Lung (tissue), 17 donors: ENCODE measurements at places on chromosomes 11 and 22. TPM values are rescaled to one million over a fixed set of nuclear protein-coding genes. Genes with fewer than 3 reads are reported as not detected.

The TOB2 gene
- total RNA-seq = 46.7 TPM

The TMEM191C gene
- total RNA-seq = 4.7 TPM

The PARVB gene
- total RNA-seq = 50.1 TPM

The OR10V1 gene
- not detected for total RNA-seq

The CABP7 gene
- 0.06 TPM for total RNA-seq

The MTMR2 gene
- 33.6 TPM for total RNA-seq

The POTEH gene
- total RNA-seq = not detected

DNA sequence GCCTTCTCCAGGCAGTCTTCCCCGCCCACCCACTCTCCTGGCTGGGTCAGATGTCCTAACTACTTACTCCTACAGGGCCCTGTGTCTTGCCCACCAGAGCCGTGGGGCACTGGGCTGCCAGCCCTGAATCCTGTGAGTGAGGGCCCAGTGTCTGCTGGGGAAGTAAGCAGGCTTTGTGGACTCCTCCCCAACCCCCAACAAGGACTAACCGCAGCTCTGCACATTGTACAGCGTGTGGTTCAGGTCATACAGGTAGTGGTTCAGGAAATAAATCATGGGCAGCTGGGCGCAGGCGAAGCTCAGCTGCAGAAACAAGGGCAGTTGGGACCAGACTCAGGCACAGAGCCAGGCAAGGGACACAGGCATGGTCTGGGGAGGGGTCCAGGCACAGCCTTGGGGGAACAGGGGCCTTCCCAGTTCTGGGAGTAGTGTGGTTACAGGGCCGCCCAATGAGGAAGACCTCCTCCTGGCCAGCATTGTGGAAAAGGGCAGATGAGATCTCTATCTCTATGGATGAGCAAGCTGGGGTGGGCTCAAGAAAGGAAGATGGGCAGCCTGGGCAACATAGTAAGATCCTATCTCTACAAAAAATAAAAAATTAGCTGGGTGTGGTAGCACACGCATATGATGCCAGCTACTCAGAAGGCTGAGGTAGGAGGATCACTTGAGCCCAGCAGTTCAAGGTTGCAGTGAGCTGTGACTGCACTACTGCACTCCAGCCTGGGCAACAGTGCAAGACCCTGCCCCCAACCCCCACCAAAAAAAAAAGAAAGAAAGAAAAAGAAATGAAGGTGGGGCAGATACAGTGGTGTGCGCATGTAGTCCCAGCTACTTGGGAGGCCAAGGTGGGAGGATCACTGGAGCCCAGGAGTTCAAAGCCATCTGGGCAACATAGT lies 5.5 kb downstream of the UNC93B1 start:
- no peaks in the 10 kb centered on the region for H3K27me3 ChIP-seq
- DNase-seq = peak; percentile 3
- H3K36me3 ChIP-seq = peaks cover 7% of the 10 kb centered on the region
- peaks cover 9% of the 10 kb centered on the region for H3K4me1 ChIP-seq
- no peak overlapping the region for H3K4me3 ChIP-seq
- H3K27ac ChIP-seq = no peak overlapping the region

DNA sequence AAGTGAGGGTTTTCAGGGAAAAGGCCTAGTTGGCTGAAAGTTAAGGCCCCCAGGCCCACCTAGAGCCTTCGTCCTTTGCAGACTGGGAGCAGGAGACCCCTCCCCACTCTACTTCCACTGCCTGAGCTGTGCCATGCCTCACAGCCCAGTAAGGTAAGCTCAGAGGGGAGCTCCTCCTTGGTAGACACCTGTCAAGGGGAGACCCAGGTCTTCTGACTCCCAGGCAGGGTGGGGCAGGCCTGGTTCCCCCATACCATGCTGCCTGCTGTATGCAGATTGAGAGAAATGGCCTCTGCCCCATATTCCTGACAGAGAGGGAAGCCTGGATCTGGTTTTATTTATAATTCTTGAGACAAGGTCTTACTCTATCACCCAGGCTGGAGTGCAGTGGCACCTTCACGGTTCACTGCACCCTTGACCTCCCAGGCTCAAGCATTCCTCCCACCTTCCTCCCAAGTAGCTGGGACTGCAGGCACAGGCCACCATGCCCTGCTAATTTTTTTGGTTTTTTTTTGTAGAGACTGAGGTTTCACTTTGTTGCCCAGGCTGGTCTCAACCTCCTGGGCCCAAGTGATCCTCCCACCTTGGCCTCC lies 697 bp downstream of the RAB36 start:
- H3K4me1 ChIP-seq = peaks cover 7% of the 10 kb centered on the region
- no peak overlapping the region for H3K27ac ChIP-seq
- H3K4me3 ChIP-seq = no peak overlapping the region
- no peaks in the 10 kb centered on the region for H3K36me3 ChIP-seq

- H3K4me1 ChIP-seq = no peaks in the 10 kb centered on the region
- no peaks in the 10 kb centered on the region for H3K36me3 ChIP-seq
- H3K4me3 ChIP-seq = no peak overlapping the region
- no peak overlapping the region for H3K27ac ChIP-seq
Measured at GRCh38 chr11:44338026-44338425, 28.1 kb upstream of the ALX4 start.

GRCh38 chr22:41517172-41518047 lies 26.9 kb downstream of the POLR3H start:
- H3K4me1 ChIP-seq = no peaks in the 10 kb centered on the region
- H3K27me3 ChIP-seq = no peaks in the 10 kb centered on the region
- no peak overlapping the region for H3K4me3 ChIP-seq
- peak overlapping the region; percentile 2 for H3K27ac ChIP-seq
- peaks cover 3% of the 10 kb centered on the region for H3K36me3 ChIP-seq
- DNase-seq = peak; percentile 66

DNA sequence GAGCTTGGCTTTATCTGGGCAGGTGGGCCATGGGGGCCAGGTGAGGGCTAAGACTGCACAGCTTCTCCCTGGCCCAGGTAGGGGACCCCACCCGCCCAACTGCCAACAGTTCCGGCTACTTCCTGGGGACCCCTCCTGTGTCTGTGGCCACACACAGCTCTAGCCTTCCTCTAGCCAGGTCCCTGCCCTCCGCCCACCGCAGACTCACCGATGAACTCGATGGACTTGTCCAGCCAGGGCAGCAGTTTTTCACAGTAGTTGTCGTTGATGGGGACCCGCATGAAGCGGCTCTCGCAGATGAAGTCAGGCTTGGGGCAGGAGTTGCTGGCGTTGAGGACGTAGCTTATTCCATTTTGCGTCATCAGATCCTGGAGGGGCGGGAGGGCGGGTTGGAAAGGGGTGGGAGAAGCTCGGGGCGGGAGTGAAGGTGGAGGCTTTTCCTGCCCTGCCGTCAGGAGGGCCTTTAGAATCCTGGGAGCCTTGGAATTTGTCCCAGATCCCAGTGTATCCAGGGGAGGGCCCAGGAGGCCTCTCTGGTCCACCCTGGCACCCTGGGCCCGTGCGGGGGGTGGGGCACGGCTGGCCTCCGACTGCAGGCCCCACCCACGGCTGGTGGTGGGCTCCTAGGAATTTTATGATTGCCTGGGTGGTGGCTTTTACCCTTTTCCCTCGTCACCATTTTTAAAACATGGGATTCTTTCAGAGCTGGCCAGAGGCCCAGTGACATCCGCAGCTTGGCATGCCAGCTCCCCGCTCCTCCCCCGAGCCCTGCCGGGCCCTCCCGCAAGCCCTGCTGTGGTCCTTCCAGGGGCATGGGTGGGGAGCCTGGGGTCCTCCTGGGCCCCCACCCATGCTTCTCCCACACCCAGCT lies 13.9 kb downstream of the DUSP8 start:
- peaks cover 16% of the 10 kb centered on the region for H3K4me1 ChIP-seq
- H3K27ac ChIP-seq = peak overlapping the region; percentile 72
- no peaks in the 10 kb centered on the region for H3K36me3 ChIP-seq
- peak; percentile 75 for DNase-seq

- peaks cover 3% of the 10 kb centered on the region for H3K36me3 ChIP-seq
- DNase-seq = no peak
- no peaks in the 10 kb centered on the region for H3K27me3 ChIP-seq
- no peak overlapping the region for H3K4me3 ChIP-seq
- H3K27ac ChIP-seq = no peak overlapping the region
Measured at GRCh38 chr11:66874232-66874631, 17.4 kb downstream of the LRFN4 start.

DNA sequence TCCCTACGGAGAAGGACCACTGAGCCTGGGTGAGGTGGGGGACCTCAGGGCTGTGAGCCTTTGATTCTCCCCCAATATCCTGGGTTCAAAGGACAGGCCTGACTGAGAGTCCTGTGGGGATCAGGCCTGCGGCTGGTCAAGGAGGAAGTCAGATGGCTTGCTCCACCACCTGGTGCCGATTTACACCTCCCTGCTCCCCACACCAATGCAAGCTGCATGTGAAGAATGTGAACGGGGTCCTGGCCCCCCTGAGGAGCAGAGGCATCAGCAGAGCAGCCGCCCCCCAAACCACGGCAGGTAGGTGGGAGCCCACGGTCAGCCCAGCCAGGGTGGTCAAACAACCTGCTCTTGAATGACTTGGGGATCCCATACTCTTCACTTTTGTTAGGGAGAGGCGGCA lies 6.7 kb downstream of the ADAMTS8 start:
- H3K27me3 ChIP-seq = peaks cover 8% of the 10 kb centered on the region
- no peak for DNase-seq
- peak overlapping the region; percentile 39 for H3K27ac ChIP-seq
- no peak overlapping the region for H3K4me3 ChIP-seq

- H3K4me1 ChIP-seq = peaks cover 5% of the 10 kb centered on the region
- no peak for DNase-seq
- no peak overlapping the region for H3K27ac ChIP-seq
- H3K4me3 ChIP-seq = no peak overlapping the region
Measured at GRCh38 chr22:46773076-46773475, 10.6 kb downstream of the TBC1D22A start.

GRCh38 chr22:39183991-39184585 lies 31.6 kb upstream of the CBX7 start:
- H3K36me3 ChIP-seq = no peaks in the 10 kb centered on the region
- no peaks in the 10 kb centered on the region for H3K27me3 ChIP-seq
- H3K4me3 ChIP-seq = no peak overlapping the region
- peak; percentile 50 for DNase-seq
- peak overlapping the region; percentile 90 for H3K27ac ChIP-seq
- H3K4me1 ChIP-seq = peaks cover 3% of the 10 kb centered on the region

DNA sequence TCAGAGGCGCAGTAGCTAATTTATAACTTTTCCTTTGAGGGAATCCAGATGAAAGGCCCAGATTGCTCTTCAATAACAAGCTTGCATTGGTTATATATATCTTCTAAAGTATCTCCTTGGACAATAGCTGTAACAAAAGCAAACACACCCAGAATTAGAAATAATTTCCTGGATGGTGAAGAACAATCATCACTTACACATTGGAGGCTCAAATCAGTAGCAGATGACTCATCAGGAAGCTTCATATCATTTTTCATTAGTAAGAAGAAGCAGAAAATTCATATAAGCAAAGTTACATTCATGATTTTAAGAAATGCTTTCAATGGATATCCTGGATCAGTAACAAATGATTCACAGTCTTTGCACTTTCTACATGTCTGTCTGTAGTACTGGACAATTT lies 173.6 kb upstream of the CCDC90B start:
- no peaks in the 10 kb centered on the region for H3K27me3 ChIP-seq
- no peak overlapping the region for H3K4me3 ChIP-seq
- no peak overlapping the region for H3K27ac ChIP-seq
- H3K36me3 ChIP-seq = no peaks in the 10 kb centered on the region
- no peak for DNase-seq
- H3K4me1 ChIP-seq = peaks cover 7% of the 10 kb centered on the region

DNA sequence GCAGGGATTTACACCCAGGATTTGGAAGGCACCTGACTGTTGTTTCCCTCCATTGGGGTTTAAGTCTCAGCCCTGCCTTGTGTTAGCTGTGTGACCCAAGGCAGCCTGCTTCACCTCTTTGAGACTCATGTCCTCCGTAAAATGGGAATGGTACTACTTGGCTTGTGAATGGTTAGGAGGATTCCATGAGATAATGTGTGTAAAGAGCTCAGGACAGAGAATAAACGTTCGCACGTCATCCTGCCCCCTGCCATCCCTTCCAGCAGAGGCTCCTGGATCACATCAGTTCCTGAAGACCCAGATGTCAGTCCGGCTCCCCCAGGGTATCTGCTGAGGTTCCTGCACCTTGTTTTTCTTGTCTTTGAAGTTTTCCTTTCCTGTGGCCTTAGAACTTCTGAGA lies 16.8 kb upstream of the ACCSL start:
- peak overlapping the region; percentile 43 for H3K27ac ChIP-seq
- H3K36me3 ChIP-seq = no peaks in the 10 kb centered on the region
- no peak overlapping the region for H3K4me3 ChIP-seq
- peaks cover 11% of the 10 kb centered on the region for H3K4me1 ChIP-seq
- no peaks in the 10 kb centered on the region for H3K27me3 ChIP-seq
- no peak for DNase-seq

- peaks cover 4% of the 10 kb centered on the region for H3K27me3 ChIP-seq
- no peak overlapping the region for H3K4me3 ChIP-seq
- H3K36me3 ChIP-seq = no peaks in the 10 kb centered on the region
- no peaks in the 10 kb centered on the region for H3K4me1 ChIP-seq
- DNase-seq = no peak
Measured at GRCh38 chr11:61756452-61757212, 4.2 kb downstream of the MYRF start.

DNA sequence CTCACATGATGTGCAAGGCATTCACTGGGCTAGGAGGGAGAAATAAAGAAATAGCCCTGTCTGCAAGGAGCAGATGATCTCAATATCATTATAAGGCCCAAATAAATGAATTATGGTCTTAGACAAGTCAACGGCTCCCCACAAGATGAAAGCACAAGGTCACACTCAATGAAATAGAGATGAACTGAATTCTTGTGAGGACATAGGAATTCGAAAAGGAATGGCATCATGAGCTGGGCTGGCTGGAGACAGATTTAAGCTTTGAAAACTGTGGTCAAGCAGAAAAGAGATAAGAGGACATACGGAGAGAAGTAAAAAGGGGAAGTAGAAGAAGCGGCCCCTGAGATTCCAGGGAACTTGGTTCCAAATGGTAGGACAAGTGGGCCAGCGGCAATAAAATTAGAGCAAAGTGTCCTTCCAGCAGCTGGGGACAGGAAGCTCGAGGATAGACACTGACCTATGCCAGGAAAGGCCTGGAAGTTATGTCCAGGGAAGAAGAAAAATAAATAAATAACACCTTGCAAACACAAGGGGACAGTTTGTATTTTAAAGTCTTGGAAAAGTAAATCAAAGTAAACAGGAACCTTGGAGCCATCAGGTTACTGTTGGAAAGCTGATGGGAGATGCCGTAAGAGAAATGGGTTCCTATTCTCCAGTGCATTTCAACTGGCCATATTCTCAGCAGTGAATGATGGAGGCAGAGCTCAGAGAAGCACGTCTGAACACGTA lies 37.8 kb downstream of the GALNT18 start:
- H3K27me3 ChIP-seq = no peaks in the 10 kb centered on the region

DNA sequence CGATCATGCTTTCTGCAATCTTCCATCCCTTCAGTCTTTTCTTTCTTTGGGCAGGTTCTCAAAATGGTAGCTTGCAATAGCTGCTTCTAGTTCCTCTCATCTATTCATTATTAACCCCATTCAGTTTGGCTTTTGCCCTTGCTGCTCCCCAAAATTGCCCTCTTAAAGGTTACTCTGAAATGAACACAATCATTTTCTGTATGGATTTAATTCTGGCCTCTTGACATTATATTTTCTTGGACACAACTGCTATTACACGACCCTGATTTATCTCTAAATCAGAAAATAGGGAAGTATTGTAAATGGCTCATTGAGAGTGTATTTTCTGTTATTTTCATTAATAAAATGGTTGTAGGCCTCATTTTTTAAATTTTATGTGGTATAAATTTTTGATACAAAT lies at the start of gene ANGPTL5:
TSS of gene ANGPTL5 (minus strand) at position 101 of the 400 bp plus-strand sequence. CDS start 8,613 bp downstream, outside the sequence.
- DNase-seq = no peak
- no peaks in the 10 kb centered on the region for H3K4me1 ChIP-seq
- peak within 1 kb of the TSS; percentile 92 for H3K27ac ChIP-seq
- no peaks in the 10 kb centered on the region for H3K36me3 ChIP-seq
- no peak within 1 kb of the TSS for H3K4me3 ChIP-seq
- H3K27me3 ChIP-seq = no peaks in the 10 kb centered on the region
